Muscle of arm (tissue), 14 donors: ENCODE measurements at places on chromosomes 12 and 14. TPM values are rescaled to one million over a fixed set of nuclear protein-coding genes. Genes with fewer than 3 reads are reported as not detected.
A peak's percentile ranks its signal among the peaks of the same experiment; 100 is the strongest.

- no peak for DNase-seq
Observed at GRCh38 chr14:22113401-22113800, 439.8 kb upstream of the OR4E1 start.

GRCh38 chr14:61923348-61923747 lies 161.1 kb downstream of the SNAPC1 start:
- peak; percentile 52 for DNase-seq

DNA sequence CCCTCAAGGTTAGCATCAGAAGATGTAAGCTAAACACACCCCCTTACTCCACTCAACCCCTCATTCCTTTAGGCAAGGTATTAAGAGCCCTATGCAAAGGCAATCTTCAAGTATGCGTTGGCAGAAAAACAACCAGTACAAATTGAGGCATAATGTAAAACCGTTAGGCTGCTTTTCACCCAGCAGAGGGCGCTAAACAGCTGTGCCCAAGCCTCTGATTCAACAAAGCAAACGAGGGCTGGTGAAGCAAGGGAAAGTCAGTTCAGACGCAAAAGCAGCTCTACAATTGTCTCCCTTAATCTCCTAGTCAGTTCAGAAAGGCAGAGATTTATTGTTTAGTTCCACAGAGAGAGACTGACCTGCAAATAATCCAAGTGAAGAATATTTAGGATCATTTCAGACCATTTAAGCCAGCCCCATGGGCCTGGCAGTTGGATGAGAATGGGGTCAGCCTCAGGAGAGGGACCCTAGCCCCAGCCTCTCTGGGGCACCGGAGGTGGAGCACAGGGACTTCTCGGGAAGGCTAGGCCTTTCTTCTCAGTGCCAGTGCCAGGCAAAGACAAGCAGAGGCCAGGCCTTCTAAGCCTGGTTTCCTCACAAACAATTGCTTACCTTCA lies 23.5 kb downstream of the DCAF5 start:
- DNase-seq, result peak; percentile 80

DNA sequence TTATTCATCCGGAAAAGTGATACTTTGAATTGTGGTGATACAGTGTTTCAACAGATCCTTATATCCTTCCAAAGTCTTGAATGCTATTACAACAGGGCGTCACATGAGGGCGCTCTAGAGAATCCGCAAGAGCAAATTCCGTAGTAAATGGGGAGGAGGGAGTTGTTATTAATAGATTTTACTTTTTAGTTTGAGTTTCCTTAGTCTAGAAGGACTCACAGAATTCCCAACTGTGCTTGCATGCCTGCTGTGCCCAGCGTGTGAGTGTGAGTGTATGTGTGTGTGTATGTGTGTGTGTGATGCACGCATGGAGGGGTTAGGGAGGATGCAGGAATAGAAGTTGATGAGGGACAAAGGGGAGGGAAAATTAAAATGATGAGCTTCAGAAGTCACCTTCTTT lies 375.3 kb downstream of the C12orf75 start:
- peak; percentile 70 for DNase-seq

GRCh38 chr12:19978193-19978592 lies 390.1 kb upstream of the PDE3A start:
- DNase-seq, result peak; percentile 50

DNA sequence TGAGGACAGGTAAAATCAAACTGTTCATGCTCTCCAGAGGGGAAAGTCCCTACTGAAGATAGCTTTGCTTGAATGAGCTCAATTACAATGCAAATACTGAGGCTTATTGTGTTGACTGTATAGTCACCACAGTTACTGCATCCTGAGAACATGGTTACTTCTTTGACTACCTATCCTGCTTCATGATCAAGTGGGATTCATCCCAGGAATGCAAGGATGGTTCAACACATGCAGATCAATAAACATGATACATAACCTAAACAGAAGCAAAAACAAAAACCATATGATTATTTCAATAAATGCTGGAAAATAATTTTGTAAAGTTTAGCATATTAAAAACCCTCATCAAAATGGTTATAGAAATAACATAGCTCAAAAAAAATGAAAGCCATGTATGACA lies 32.9 kb upstream of the P2RX7 start:
- no peak for DNase-seq

The TMTC1 gene
- 46.4 TPM for polyA plus RNA-seq

The PKP2 gene
- 9.4 TPM for polyA plus RNA-seq

The SAMD15 gene
- polyA plus RNA-seq, result 0.69 TPM
